ENCODE measurements at places on chromosomes 4 and X.

DNA sequence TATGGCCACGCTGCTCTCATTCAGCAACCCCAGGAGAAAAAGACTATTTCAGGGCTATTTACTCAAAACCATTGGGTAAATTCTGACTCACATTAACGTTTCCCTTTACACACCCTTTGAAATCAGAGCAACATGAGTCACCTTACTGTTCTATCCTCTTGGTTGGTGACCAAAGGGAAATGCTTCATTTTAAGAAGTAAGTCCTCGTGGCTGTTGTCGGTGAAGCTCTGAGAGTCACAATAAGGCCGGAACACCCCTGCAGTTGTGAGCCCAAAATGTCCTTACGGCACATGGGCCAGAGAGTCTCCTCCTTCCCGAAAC, 56.3 kb upstream of the SPRY1 start:
- DNase-seq: peak; percentile 60

DNA sequence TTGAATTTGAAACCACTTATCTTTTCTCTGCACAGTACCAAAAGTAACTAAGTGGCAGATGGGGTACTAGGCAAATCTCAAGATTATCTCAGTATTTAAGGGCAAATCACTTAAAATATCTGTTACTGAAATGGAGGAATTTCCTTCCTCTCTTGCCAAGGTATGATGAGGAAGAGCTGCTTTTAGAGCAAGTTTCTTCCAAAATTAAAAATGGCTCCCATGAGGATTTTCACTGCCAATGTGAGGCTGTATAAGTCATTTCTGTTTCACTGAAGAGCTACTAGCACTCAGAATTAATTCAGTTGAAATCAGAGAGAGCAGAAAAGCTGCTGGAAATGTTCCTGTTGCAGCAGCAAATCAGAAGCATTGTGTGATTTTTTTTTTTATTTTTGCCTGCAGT, 43.4 kb downstream of the GABRB1 start:
- DNase-seq: no peak

GRCh38 chrX:97471071-97471470, 587.4 kb downstream of the RPA4 start:
- DNase-seq: no peak

GRCh38 chr4:73053974-73054480, 15.5 kb downstream of the COX18 start:
- no peak for DNase-seq

DNA sequence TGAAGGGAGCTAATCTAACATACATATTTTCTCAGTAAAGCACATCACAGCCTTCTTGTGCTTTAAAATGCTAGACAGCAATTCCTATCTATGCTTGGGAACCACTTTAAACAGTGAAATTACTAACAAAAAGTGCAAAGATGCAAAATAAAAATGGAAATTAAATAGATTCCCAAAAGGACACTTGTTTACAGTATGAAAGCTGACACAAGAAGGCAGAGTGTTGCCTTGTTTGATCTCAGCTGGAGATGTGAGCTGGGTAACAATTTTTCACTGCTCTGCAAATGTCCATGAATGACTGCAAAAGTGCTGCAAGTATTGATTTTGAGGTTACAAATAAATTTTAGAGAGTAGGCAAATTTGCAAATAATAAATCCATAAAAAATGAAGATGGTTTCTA, 22.3 kb downstream of the GRIA2 start:
- DNase-seq: no peak

GRCh38 chrX:43456906-43457305, 199.2 kb upstream of the MAOA start:
- no peak for DNase-seq

- DNase-seq: peak; percentile 91
Observed at GRCh38 chr4:161936625-161937550, 226.9 kb downstream of the FSTL5 start.

DNA sequence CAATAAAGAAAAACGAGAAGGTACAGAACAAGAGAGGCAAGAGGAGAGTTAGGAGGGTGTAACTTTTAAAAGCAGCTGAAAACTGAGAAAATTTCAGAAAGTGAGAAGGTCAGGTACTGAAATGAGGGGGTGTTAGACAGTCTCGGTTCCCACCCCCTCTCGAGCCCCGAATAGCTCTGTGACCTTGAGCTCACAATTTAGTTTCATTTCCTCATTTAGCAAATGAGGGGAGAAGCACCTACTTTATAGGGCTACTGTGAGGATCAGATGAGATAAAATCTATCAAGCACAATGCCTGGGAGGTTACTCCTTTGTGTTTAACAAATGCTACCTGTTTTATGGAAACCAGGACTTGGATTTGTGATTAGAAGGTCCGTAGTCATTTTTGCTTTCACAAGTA, 4.9 kb downstream of the UGT8 start:
- no peak for DNase-seq

GRCh38 chrX:15438332-15438731, 54.1 kb upstream of the VEGFD start:
- no peak for DNase-seq
